OCI-M1 (cell line): ENCODE measurements at places on chromosomes 2 and 18.

DNA sequence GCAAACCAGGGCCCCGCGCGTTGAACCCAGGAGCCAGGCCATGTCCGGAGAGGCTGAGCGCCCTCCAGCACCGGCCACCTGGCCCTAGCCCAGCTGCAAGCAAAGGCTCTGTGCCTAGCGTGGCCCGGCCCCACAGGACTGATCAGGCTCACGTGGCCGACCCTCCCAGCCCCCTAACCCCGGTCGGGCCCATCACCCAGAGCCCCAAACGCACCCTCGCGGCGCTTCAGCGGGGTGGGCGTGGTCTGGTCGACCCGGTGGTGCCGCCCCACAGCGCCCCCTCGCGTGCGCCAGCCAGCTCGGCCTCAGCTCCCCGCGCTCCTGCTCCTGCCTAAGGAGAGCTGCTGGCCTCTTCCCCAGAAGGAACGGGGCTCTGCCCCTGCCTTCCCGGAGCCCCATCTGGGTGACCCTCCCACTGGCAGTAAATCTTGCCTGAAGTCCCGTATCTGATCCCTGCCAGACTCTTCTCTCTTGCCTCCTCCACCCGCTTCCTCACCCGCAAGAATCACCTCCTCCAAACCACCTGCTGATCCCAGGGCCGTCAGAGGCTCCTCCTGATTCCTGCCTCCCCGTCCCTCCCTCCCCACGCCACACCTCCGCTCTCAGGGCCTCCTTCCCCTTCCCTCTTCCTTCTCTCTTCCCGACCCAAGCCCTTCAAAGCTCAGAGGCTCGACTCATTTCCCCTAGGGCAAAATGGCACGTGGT lies 12.3 kb upstream of the TEX51 start:
- peak; percentile 42 for DNase-seq

DNA sequence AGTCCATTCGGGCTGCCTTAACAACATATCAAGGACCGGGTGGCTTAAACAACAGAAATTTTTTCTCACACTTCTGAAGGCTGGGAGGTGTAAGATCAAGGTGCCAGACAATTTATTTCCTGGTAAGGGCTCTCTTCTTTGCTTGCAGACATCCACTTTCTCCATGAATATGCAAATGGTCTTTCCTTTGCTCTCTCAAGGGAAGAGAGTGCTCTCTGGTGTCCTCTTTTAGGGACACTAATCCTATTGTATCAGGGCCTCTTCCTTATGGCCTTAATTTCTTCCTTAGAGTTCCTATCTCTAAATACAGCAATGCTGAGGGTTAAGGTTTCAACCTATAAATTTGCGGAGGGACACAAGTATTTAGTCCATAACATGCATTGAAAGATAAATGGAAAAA lies 770.8 kb downstream of the DSC3 start:
- peak; percentile 7 for DNase-seq

DNA sequence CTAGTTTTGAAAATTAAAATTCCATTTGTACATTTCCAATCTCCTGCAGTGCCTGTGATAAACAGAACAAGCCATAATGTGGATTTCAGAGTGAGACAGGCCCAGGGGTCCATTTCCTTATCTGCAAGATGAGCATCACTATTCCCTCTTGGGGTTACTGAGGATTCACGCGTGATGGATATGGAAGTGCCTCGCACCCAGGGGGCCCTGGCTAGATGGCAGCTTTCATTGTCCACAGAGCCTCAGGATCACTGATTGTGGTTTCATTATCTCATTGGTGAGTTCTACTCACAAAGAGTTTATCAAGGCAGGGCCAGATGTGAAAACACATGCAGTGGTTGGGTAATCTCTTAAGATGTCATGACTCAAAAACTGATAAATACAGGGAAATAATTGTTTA lies 11.6 kb downstream of the CNGA3 start:
- peak; percentile 38 for DNase-seq

DNA sequence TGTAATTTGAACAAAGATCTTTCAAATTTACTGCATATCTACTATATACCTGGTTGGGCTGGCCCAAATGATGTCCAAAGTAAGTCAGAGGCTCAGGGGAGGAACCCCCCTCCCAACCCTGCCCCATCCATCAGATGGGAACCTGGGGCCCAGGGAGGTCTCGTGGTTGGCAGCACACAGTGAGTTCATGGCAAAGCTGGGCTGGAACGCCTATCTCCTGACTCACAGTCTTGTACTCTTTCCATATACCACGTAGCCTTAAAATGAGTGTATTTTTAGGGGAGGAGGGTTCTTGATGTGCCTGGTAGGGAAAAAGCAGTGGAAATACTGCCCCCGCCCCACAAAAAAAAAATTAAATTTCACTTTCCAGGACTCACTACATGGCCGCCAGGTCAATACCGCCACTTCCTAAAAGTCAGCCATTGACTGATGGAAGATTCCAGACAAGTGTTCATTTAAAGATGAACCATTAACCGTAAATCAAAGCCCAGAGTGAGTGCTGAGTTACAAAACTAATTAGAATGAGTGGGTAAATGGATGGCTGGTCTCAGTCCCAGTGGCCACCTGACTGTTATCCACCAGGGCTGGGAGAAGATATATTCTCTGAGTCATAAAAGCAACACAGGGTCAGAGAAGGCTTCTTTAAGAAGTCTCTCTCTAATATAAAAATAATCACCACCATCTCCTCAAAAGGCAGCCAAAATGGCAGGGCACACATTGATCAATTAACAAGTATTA lies 80.5 kb downstream of the ZBTB7C start:
- DNase-seq = no peak

- DNase-seq = no peak
Measured at GRCh38 chr2:5125017-5125730, 567.0 kb upstream of the SOX11 start.

DNA sequence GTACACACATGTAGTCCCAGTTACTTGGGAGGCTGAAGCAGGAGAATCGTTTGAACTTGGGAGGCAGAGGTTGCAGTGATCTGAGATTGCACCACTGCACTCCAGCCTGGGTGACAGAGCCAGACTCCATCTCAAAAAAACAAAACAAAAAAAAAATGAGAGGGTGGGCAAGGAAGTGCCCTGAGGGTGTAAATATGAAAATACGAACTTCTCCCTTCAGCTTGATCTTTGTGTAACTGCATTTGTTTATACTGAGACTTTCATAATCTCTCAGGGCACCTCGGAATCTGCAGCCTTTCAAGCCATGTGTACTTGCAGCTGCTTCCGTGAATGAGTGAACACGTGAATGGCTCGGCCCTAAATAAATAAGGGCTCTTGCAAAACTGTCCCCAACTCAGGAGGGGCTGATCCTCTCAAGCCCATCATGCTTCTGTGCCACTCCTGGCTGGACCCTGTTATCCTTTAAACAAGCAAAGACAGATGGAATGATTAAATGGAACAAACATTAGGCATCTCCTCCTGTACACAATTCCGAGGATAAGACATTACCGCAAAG lies 96.8 kb downstream of the BOD1L2 start:
- DNase-seq = no peak

- DNase-seq = no peak
Measured at GRCh38 chr2:105168543-105168942, 73.0 kb upstream of the GPR45 start.

DNA sequence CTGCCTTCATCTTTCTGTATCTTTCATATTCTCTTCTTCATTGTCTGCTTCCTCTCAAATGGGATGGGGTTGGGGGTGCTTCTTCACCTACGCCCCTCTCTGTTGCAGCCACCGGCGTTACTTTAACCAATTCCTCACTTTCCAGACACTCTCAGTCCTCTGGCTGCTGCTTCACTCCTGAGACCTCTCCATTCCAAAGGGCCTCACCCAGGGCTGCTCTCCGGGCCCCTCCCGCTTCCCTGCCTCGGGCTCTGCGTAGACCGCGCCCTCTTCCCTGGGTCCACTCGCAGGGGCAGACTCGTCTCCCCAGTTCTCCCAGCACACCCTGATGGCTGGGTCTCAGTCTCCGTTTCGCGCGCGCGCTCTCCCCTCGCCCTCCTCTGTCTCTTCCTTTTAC lies 926 bp downstream of the SERPINB8 start:
- no peak for DNase-seq

DNA sequence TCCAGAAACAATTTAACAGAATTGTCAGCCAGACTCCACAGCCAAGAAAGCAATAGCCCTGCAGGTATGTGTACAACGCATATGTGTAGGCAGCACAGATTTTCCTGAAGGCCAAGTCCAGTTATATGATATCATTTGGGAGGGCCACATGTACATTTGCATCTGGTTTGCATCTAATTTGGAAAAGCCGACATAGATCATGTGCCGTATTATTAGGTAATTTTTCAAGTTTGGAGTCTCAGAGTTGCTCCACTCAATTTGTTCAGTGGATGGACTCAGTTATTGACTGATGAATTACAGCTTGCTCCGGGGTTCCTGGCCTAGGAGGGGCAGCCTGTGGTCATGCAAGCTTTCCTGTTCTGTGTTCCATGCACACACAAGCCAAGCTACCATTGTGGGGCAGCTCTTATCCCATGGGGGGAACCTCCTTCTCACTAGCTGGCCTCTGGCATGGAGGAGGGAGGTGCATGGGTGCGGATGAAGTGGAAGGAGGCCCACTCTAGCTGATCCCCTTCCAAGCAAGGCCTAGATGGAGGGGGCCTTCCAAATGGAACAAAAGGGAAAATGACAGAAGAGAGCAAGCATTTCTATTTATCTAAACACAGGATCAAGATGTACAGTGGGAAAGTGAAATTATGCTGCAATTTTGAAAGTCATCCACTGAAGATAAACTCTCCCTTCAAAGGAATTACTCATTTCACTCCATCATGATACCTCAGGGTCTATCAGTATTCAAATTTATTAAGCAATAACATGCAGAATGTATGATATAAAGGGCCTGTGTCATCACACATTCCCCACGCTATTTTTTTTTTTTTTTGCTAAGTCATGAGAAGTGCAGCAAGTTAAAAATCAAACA lies 202.6 kb upstream of the SMAD2 start:
- DNase-seq = no peak

- DNase-seq = no peak
Measured at GRCh38 chr2:13681936-13682335, 950.6 kb upstream of the LRATD1 start.
